DMS79 treated with DMSO at 0.1 percent for 48 hours (cell line): ENCODE measurements at places on chromosomes 1 and 21.
A peak's percentile ranks its signal among the peaks of the same experiment; 100 is the strongest.

GRCh38 chr1:151710187-151710840 lies 6.3 kb downstream of the CELF3 start:
- DNase-seq: peak; percentile 12

DNA sequence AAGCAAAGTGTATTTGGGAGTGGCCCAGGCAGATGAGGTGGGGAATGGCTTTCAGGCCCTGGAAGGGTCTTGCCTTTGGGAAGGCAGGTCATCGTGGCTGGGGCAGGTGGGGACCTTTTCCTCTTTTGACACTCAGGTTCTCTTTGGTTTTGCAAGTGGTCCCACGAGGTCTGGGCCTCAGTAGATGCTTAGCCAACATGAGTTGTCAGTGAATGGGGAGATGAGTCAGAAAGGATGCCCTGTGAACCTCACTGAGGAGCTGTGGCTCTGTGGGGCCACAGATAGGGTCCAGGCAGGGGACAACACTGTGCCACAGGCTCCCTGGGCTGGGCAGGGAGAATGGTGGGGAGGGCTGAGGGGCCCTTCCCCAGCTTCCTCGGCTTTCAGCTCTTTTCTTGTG lies 19.0 kb downstream of the ARHGEF10L start:
- DNase-seq: no peak

DNA sequence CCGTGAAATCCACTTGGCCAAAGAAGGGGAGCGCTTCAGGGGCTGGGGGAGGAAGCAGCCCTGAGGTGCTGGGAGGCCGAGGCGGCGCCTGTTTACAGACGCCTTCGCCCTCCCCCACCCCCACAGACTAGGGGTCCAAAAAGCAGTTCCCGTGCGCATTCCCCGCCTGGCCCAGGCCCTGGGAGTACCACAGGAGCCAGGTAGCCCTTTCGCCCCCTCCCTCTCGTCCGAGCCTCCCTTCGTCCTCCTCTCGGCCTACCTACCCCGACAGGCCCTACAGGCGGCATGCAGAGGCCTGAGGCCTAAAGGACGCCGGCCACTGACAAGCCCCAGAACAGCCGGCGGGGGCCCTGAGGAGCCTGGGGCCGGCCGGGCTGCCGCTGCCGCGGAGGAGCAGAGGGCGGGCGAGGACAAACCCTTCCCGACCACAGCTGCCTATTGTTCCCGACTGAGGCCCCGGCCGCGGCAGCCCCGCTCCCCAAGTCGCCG lies 522 bp downstream of the RC3H1 start:
- DNase-seq: no peak

GRCh38 chr1:36766481-36766880 lies 267.8 kb downstream of the GRIK3 start:
- DNase-seq: no peak

GRCh38 chr1:227343727-227344551 lies 25.6 kb upstream of the CDC42BPA start:
- no peak for DNase-seq

DNA sequence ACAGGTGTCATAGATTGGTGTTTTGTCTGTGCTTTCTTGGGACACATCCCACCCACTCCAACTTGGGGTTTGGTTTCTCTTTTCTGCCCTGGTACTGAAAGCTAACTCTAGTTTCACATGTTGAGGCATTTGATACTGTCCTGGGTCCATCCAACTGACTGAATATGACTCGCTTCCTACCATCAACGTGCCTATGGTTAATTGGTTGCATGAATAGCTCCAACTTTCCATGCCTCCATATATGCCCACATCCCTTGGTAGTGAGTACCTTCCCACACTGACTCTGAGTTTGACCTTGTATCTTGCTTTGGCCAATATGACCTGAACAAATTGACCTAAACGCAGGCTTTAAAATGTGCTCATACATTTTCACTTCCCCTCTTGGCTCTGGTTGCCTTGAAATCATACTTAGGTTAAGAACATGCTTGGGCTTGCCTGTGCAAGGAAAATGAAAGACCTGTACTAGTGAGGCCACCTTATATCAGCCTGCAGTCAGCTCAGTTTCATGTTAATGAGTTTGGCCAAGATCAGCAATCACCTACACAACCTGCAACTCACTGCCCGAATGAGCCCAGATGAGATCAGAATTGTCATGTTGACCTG lies 81.0 kb upstream of the KCNK2 start:
- no peak for DNase-seq

GRCh38 chr1:162386292-162387225 lies 5.0 kb downstream of the C1orf226 start:
- DNase-seq: no peak

- peak; percentile 33 for DNase-seq
Observed at GRCh38 chr1:234309243-234309597, 64.0 kb upstream of the COA6 start.

DNA sequence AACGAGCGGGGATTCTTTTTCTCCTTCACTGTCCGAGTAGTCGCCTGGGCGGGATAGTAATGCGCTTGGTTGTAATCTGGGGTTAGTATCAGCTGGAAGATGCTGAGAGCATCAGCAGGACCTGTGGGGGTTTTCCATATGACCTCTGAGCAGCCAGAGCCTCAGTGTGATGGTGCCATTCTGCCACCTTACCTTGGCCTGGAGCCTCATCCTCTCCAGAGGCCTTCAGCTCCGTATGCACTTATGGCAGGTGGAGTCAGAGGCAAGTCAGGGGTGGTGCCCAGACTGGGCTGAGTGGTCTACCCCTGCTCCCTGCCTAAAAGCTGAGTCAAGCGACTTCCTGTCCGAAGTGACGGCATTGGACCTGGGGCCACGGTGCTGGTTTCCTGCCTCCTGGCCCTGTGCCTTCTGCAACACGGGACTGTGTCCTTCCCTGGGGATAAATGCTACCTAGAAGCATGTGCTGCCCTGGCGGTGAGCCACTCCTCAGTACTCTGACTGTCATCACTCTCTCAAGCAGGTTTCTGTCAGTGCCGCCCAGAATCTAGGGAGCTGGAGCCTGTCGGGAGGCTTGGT lies 24.7 kb downstream of the TENT5C start:
- DNase-seq: peak; percentile 13

GRCh38 chr1:96104506-96104905 lies 617.1 kb upstream of the PTBP2 start:
- DNase-seq: no peak

- no peak for DNase-seq
Observed at GRCh38 chr21:32461503-32461902, 49.0 kb downstream of the EVA1C start.

DNA sequence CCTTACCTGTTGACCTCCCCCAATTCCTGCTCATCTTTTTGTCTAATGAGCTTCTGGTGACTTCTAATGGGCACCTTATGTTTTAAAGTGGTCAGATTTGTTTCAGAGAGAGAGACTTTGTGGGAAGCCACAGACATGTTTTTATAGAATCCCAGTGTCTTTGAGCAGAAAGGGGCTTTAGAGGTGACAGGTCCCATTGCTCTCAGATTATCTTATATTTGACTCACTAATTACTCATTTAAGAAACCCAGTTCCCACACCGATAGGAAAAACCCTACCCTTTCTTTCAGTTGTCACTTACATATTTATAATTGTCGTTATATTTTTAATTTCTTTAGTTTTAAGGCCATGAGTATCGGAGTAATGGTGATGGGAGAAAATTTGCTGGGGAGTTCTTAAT lies 215.5 kb downstream of the CAMTA1 start:
- no peak for DNase-seq

DNA sequence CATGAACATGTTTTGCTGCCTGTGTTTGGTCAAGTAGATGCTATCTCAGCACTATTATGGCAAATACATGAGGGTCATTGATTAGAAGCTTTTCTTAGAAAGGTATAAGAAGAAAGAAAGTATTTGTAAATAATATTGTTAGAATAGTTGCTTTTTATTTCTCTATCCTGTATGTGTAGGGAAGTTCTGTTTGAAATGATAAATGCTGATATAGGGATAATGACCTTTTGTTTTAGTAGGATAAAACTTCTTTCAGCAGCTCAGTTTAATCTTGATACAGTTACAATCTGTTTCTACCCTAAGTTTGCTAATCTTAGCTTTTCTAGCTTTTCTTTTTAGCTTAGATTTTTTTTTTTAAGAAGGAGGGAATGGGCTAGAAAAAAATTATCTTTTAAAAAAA lies 63.3 kb downstream of the USP25 start:
- DNase-seq: no peak

GRCh38 chr1:26190373-26190987 lies at the start of gene CATSPER4:
CATSPER4 (plus strand) TSS chr1:26190602; CDS start chr1:26190628, 26 bp downstream.
- no peak for DNase-seq

DNA sequence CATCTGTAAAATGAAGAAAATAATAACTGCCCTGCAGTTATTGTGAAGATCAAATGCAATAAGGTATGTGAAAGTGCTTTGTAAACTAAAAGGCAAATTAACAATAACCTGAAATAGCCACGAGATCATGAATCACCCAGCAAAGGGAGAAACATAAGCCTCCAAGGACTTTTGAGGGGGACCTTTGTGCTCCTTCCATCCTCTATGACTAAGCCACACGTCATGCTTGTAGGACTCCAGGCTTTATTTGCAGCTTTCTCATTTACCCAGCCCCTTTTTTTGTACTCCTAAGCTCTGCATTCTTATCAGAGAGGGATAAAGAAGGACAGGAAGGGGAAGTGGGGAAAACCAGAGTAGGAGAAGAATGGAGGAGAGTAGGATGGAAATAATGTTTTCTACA lies 115.1 kb downstream of the PROX1 start:
- no peak for DNase-seq

- DNase-seq: no peak
Observed at GRCh38 chr1:29586991-29587745, 350.8 kb downstream of the PTPRU start.

GRCh38 chr1:235421751-235422150 lies 54.5 kb downstream of the TBCE start:
- DNase-seq: no peak

- DNase-seq: no peak
Observed at GRCh38 chr1:38068220-38068979, 21.8 kb upstream of the POU3F1 start.

DNA sequence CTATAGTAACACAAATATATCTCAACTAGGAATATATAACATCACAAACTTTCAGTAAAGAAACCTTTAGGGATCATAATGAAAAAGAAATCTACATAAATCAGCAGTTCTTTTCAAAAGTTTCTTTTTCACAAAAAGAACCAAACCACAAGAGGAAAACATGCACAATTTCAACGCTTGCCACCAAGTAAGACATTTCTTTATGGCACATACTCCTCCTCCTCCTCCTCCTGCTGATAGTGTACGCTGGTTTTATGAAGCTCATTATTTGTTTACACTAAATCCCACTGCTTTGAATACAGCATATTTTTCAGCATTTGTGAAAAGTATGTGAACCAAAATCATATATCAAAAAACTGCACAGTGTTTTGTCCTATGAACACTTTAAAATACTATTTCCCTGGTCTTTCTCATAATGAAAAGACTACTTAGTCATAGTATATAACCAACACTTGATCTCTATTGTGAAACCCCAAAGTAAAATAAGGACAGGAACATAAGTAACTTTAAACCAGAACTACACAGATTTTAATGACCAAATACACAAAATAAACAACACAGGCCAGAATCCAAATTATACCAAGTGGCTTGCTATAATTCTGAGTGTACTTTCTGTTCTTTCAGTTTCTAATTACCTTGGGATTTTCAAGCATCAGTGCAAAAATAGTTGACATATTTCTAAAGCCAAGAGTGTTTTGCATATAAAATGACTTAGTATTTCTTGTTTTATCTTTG lies 184.2 kb downstream of the EIF4G3 start:
- peak; percentile 92 for DNase-seq

DNA sequence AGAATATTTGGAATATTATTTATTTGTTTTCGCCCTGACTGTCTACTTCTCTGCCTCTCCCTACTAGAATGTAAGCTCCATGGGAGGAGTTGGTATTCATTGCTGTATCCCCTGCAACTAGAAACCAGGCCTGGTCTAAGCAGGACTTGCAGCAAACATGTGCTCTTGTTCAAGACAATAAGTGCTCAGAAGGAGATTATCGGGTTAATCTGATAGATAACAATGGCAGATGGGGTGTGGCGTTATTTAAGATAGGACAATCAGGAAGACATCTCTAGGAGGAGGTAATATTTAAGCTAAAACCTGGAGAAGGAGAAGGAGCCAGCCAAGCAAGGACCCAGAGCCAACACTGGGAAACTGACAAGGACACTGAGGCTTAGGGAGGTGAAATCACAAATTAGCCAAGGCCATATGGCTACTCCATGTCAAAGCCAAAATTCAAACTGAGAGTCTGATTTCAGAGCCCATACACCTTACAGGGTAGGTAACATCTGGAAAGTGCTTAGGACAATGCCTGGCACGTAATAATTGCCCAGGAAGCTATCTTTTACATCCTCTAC lies 41.5 kb downstream of the STYXL2 start:
- no peak for DNase-seq

DNA sequence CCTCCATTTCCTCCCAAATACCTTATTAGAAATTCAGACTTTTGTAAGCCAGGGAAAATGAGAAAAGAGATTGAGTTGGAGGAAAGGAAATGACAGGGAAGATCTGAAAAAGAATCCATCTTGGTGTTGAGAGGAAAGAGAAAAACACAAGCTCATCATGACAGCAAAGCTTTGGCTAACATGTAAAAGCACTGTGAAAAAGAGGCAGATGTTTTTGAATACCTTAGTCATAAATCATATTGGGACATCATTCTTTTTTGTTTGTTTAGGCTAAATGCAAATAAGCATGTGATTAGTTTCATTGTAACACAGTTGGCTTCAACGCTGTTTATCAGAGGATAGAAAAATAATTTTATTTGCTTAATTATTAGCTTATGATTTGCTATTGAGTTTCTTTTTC lies 64.6 kb downstream of the LHX8 start:
- no peak for DNase-seq

- peak; percentile 34 for DNase-seq
Observed at GRCh38 chr1:180632326-180633056, 669 bp downstream of the XPR1 start.

GRCh38 chr1:39759436-39759726 lies 11.8 kb downstream of the OXCT2 start:
- DNase-seq: no peak

DNA sequence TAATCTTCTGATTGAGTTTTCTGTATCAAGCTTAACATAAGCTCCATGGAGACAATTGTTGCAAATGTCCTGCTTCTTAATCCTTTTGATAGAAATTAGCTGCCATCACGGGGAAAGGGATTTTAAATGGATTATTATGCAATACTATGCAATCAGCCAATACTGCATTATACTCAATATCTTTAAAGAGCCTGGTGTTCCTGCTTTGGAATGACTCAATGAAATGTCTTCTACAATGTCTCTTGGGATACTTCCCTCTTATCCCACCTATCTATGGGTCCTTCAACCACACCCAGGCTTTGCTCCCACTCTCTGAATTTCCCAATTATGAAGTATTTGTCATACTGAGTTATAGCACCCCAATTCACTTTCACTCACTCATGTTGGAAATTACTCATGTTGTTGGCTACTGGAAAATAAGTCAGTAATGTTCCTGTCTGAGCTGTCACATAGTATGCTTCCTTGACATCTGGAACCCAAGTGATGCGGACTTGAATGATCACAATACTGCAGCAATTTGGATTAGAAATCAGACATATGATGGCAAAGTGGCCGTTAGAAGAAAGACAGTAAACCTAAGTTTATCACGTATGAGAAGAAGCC lies 85.0 kb downstream of the TPR start:
- no peak for DNase-seq
